ENCODE measurements at places on chromosomes 1 and 21.

DNA sequence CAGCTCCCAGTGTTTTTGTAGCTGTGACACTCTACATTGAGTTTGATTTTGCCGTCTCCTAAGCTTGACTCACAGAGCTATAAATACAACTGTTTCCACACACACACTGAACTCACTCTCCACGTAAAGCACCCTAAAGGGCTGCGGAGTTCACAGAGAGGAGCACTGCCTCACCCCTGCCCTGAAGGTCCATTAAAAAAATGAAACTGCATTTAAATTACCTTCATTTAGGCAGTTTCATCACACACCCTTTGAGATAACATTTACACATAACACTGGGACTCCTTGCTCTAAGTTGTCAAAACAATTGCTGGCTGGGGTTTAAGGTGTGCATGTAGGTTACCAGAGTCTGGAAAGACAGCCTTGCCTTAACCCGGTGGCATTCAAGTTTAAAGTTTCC is 137.1 kb upstream of the MAGI3 start:
- DNase-seq, result no peak

DNA sequence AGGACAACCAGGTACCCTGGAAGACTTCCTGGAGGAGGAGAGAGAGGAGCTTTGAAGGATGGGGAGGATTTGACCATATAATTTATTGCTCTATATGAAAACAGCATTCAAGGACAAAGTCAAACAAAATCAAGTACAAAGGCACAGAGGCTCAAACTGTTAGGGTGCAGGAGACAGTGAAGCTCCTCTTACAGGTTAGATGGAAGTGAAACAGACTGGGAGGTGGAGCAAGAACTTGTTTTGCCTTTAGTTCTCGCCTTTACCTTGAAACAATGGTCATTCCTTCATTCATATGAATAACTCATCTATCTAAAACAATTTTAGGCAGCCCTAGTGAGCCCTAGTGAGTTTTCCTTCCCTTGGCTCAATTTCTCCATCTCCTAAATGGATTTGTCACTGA is 199.6 kb downstream of the HIVEP3 start:
- no peak for DNase-seq

- no peak for DNase-seq
Observed at GRCh38 chr1:110250749-110251148, 40.6 kb downstream of the KCNC4 start.

DNA sequence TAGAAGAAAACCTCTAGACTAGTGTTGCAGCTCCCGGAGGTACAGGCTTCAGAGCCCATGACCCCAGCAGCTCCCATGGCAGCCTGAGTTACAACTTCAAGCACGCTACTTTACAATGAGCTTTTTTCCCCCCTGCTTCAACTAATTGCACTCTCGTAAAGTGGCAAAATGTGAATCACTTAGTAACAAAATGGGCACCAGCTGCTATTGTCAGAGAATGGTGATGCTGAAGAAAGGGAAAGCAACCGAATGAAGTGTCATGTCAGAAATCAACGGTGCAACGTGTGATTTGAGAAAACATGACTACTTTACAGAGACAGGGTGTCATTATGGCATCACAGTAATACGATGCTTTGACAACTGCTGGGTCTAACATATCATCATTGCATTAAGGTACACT is 40.5 kb downstream of the ESRRG start:
- DNase-seq, result no peak

- no peak for DNase-seq
Observed at GRCh38 chr1:218403300-218403699, 58.2 kb downstream of the TGFB2 start.

DNA sequence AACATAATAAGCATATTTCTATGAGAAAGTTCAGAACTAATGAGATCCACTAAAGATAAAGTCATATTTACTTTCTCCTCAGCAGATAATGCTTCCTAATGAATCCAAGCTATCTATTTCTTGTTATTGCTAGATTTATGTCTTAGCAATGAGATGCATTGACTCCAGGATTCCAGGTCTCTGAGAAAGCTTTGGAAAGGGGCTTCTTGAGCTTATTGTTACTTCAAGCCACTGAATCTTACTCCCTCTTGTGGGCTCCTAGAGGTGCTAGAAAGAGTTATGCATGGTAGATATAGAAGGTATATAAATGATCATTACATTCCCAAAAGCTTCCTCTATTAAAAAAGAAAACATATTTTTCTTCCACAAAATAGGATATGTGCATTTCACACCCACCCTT is 246.4 kb upstream of the ADAMTS5 start:
- DNase-seq, result no peak

GRCh38 chr1:182050481-182051448 is 10.7 kb downstream of the ZNF648 start:
- no peak for DNase-seq

- no peak for DNase-seq
Observed at GRCh38 chr1:153608742-153609584, 4.0 kb downstream of the S100A16 start.

- DNase-seq, result no peak
Observed at GRCh38 chr1:7345516-7345915, 425.6 kb upstream of the VAMP3 start.

GRCh38 chr1:184152434-184152898 is 100.9 kb downstream of the TSEN15 start:
- DNase-seq, result no peak

DNA sequence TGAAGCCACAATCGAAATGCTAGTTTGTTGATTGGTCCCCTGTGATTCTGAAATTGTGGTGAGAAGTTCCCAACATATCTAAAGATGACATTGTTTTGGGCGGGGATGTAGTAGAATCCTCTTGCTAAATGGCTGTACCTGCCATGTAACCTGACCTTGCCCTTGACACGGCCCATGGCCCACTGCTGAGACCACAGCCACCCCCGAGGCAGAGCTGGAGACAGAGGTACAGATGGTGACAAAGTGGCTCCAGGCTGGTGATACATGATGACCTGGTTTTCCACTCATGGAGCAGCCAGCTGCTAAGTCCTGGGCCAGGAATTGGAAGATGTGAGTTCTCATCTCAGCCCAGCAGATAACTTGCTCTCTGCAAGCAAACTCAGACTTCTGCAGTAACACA is 226.5 kb downstream of the FOXD2 start:
- DNase-seq, result no peak

DNA sequence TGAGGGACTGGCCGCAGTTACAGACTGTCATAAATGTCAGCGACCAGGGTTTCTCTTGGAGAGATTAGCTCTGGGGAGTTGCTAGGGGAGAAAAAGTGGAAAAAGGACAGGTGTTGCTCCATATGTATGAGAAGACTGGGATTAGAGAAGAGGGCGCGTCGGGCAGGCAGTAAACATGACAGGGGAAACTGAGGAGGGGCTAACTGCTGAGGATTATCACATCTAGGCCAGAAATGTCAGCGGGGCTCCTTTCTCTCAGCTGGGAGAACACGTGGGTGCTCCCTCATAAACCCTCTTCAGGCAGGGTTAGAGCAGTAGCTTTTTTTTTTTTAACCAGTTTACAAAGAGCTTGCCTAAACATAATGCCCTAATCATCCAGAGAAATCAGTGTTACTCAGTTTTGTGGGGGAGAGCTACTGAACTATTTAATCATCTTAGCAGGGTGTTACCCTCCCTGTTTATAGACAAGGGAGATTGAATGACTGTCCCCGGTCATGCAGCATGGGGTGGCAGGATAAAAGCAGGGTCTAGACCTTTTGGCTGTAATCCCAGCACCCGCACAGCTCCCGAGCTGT is 35.2 kb downstream of the ELAPOR1 start:
- DNase-seq, result no peak

- DNase-seq, result no peak
Observed at GRCh38 chr1:119783354-119784185, 14.9 kb upstream of the HMGCS2 start.

DNA sequence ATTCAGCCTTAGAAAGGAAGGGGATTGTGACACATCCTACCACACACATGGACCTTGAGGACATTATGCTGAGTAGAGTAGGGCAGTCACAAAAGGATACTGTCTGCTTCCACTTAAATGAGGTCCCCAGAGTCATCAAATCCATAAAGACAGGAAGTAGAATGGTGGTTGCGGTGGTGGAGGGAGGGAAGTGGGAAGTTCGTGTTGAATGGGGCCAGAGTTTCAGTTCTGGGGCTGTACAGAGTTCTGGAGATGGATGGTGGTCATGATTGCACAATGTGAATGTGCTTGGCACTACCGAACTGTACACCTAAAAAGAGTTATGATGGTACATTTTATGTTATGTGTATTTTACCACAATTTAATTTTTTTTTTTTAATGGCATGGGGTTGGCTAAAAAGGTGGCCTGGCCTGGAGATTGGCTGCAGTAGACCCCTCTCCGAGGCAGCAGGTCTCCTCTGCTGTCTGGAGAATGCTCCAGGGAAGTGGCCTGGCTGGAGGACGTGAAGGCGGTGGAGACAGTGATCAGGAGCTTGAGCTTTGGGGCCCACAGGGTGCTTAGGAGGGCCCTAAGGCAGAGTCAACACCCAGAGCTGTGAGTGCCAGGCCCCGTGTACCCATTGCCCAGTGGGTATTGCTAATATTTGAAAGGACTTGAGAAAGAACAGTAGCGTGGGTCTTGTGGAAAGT is 30.4 kb downstream of the IFNGR2 start:
- DNase-seq, result no peak

DNA sequence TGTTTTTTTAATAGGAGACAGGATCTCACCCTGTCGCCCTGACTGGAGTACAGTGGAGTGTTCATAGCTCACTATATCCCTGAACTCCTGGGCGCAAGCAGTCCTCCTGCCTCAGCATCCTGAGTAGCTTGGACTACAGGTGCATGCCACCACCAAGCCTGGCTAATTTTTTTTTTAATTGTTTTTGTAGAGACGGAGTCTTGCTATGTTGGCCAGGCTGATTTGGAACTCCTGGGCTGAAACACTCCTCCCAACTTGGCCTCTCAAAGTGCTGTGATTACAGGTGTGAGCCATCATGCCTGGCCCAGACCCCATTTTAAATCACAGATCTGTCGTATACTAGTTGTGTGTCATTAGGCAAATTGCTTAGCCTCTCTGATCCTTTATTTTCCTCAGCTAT is 161.1 kb downstream of the DYRK1A start:
- no peak for DNase-seq

DNA sequence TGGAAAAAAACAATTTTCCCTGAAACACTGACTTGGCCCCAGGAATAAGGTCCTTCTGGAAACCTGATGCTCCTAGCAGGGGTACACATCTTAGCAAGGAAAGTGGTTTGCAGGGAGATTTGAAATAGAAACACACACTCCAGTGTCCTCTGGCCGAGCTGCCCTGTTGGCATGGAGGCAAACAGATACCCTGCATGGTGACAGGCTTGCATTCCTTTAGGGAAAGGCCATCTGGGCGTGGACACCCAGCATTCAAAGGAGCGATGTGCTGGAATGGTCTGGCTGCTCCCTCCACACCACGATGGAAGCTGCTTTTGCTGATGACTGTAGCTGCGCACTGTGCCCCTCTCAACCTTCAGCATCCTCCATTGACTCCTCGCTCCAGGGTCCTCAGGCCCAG is 41.5 kb upstream of the BCAR3 start:
- DNase-seq, result no peak

- DNase-seq, result no peak
Observed at GRCh38 chr1:219434923-219435297, 178.0 kb downstream of the ZC3H11B start.

DNA sequence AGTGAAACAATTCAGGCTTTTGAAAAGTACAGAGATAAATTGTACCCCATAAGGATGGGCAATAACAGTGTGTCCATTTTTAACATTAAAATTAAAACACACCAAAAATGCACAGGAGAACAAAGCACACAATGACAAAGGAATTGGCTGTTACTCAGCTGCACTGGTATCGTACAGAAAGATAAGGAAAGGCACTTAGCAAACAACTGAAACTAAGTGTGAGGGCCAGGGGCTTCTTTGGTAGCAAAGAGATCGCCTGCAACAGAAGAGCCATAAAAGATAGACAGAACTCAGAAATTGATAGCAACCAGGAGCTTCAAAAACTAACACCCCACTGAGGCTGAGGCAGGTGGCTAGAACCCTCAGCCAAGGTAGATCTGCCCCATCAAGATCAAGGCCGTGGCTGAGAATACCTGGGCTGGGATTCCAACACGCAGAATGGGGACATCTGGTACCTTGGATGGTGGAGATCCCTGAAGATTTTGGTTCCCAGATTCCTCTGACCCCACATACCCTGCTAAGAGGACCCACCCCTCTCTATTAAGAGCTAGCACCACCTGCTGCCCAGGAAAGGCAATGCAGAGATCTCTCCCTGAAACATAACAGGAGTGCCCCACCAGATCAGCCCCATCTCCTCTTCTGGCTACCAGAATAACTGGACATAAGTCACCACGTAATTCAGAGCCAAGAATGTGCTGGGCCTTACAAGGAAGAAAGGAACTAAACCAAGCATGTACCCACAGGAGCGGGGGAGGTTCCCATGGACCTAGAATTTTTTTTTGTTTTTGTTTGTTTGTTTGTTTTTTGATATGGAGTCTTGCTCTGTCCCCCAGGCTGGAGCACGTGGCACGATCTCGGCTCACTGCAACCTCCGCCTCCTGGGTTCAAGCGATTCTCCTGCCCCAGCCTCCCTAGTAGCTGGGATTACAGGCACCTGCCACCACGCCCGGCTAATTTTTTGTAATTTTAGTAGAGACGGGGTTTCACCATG is 16.2 kb downstream of the PLEKHO1 start:
- DNase-seq, result peak; percentile 66

DNA sequence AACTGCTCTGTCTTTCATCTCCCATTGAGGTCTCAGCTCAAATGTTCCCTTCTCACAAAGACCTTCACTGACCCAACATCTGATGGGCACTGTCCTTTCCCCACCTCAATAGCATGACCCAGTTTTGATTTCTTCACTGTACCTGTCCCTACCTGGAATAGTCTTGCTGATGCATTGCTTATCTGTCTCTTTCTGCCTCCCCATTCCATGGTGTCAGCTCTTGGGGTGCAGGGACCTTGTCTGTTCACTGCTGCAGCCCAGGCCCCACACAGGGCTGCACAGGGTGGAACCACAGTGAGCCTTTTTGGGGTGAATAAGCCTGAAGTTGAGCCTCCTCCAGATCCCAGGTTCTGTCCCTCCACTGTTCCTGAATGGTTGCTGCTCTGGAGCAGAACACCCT is 414.9 kb downstream of the PTPRU start:
- DNase-seq, result peak; percentile 11

DNA sequence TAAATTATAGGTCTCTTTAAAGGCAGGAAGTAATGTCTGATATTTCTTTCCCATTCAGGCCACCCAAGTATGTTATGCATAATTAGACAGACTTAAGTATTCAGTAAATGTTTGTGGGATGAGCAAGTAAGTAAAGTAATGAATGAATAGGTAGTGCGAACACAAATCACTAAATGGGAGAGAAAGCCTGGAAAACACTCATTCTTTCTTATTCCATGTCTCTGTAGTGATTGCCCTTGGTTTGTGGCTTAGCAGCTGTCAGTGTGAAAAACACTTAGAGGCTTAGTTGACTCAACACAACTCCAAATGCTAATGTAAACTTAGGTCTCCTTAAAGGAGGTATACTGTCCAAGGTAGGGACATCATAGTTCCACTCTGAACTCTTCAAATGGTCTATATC is 182.5 kb downstream of the ZC3H11B start:
- no peak for DNase-seq

DNA sequence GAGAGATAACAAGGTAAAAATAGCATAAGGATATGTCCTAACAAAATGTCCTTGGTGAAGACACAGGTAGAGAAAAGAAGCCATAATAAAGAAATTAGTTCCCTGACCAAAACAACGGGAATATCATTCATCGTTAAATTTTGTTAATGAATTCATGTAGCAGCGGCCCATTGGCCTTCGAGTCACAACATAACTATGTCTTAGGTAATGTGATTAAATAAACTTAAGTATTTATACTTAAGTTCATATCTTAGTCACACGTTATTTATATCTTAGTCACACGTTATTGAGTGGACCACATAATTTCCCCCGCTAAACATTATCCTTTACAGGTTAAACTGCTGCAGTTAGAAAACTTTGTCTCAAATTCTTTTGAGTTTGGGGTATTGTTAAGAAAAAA is 1.2 kb downstream of the NEXN start:
- DNase-seq, result no peak

Data from stimulated activated CD4-positive, alpha-beta T cell treated with anti-CD3 and anti-CD28 coated beads, Interleukin-2, amount 100 ng/mL, for 24 hours (primary cell).